ENCODE measurements at places on chromosomes 4 and X.

- no peak for ATAC-seq
Measured at GRCh38 chrX:49202022-49202421, 2.0 kb upstream of the SYP start.

DNA sequence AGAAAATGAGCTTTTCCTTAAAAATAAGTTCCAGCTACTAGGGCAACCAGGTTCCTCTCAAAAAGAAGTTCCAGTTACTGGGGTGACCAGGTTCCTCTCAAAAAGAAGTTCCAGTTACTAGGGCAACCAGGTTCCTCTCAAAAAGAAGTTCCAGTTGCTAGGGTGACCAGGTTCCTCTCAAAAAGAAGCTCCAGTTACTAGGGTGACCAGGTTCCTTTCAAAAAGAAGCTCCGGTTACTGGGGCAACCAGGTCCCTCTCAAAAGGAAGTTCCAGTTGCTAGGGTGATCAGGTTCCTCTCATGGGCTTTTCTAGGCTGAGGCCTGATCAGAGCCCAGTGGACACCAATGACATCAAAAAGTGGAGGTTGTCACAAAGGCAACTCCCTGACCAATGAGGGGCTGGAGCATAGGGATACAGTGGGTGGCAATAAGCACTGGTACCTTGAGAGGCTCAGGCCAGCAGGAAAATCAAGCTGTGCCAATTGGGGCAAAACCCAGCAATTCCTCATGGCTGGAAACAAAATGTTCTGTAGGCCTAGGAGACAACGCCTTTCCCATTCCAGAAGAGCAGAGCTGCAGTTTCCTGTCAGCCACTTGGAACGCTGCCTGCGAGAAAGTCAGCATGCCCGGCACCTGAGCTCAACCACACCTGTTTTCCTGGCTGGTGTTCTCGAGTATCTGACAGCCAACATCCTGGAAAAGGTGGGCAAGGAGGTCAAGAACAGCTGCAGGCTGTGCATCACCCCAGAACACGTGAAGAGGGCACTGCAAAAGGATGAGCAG lies 12.3 kb upstream of the SYTL5 start:
- ATAC-seq, result no peak

DNA sequence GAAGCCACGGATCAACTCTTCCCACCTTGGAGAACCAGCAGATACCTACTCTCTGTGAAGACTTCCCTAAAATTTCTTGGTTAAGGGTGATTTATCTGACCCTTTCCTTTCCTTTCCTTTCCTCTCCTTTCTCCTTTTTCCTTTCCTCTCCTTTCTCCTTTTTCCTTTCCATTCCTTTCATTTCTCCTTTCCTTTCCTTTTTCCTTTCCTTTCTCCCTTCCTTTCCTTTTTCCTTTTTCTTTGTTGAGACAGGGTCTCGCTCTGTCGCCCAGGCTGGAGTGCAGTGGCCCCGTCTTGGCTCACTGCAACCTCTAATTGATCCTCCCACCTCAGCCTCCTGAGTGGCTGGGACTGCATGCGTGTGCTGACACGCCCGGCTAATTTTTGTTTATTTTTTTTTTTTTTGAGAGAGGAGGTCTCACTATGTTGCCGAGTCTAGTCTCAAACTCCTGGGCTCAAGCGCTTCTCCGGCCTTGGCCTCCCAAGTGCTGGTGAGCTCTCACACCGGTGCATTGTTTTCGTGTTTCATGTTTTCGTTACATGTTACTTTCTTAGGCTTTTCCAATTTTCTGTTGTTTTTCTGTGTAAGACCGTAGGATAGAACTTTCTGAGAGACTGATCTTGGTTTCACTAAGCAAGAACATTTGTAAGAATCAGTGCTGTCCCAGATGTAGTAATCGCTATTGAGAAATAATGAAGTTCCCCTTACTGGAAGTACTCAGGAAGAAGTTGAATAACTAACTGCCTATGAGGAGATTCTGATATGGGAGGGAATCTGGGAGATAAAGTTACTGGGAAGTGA lies 2.0 kb downstream of the TMEM165 start:
- no peak for ATAC-seq

DNA sequence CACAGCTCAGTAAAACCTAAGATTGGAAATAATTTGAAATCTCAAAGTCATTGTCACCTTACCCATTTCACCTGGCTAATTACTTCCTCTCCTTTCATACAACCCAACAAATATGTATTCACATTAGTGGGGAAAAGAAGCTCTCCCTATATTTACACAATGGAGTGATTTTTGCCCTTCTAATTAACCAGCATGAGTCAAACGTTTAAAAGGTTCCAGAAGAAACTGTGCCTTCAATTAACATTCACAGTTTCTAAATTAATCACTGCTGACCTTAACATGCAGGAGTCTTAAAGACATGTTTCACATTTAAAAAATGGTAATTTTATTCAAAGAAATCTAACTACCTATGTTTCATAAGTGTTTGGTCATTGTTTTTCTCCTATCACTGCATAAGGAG lies 254.6 kb downstream of the CBLL2 start:
- no peak for ATAC-seq

GRCh38 chrX:130216320-130216719 lies 44.6 kb downstream of the RAB33A start:
- ATAC-seq, result peak; percentile 90

DNA sequence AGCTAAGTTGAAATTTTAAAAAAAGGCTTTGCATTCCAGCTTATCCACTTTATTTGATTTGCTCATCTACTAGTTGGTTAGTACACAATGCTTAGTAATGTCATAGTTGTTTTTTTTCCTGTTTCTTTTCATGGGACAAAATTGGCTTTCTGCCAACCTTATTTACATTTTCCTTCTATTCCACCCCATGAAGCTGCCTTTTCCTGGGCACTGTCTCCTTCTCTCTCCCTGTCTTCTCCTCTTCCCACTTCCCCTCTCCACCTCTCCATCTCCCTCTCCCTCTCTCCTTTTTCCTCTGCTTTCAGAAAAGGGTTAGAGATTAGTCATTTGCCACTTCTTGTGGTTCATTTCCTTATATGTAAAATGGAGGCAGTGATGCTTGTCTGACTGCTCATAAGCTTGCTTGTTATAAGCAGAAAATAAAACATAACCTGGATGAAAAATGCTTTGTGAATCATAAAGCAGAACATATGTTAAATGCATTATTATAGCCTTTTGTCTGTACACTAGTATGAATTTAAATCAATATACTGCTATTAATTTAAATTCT lies 181.9 kb downstream of the CEP135 start:
- no peak for ATAC-seq

DNA sequence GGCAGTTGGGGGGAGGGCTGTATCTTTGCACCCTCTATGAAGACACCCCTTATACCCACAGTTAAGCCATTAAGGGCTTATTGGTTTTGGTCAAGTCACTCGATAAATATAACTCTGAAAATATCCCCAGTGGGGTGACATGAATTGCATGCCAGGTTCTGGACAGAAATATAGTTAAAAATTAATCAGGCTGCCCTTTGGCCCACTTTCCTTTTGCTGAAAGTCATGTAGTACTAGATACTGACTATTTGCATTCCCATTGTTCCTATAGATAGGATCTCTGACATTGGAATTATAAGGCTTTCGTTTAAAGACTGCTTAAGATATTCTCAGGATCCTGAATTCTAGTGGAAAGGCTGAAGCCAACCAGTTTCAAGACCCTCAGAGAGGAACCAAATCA lies 43.5 kb upstream of the LAMP2 start:
- no peak for ATAC-seq

DNA sequence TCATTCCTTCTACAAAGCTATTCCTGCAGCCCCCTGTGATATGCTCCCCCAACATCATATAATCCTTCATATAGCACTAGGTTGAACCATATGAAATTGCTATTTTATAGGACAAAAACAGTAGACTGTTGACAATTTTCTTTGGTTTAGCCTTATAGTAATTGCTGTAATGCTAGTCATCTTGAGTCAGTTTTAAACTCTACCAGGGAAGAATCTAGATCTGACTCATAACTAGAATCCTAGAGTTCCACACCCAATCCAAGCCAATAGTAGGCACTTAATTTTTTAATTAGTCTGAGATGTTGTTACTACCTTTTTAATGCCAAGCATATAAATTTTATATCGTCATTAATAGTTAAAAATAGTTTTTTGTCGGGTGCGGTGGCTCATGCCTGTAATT lies 136.8 kb downstream of the CHRNA9 start:
- ATAC-seq, result no peak

DNA sequence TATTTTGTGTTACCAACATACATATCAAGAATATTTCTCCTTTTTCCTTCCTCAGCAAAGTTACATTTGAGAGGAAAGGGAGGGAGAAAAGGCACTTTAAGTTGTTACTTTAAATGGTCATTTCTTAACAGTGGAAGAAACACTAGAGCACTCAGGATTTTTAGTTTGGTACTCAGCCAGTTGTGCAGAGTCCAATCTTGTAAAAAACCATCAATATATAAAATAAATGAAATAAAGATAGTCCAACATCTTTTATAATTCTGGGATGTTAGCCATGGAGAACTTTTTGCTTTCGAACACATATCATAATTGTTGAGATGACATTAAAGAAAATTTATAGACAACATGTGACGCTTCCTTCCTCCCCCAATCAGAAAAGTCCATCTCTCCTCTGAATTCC lies 253.8 kb downstream of the QDPR start:
- no peak for ATAC-seq

DNA sequence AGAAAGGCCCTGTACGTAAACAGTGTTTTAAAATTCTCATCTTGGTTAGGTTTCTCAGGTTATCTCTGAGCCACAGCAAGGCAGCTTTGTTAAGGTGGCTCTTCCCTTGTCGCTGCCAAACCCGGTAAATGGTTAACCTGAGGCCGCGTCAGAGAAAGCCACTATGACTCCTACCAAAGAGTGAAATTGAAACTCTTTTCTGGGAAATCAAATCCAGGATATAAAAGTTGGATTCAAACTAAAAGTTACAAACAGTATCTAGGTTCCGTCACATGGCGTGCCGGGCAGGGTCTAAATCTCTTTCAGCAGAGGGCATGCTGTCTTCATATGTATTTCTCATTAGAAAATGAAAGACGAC lies 433 bp downstream of the MMAA start:
- peak; percentile 50 for ATAC-seq

DNA sequence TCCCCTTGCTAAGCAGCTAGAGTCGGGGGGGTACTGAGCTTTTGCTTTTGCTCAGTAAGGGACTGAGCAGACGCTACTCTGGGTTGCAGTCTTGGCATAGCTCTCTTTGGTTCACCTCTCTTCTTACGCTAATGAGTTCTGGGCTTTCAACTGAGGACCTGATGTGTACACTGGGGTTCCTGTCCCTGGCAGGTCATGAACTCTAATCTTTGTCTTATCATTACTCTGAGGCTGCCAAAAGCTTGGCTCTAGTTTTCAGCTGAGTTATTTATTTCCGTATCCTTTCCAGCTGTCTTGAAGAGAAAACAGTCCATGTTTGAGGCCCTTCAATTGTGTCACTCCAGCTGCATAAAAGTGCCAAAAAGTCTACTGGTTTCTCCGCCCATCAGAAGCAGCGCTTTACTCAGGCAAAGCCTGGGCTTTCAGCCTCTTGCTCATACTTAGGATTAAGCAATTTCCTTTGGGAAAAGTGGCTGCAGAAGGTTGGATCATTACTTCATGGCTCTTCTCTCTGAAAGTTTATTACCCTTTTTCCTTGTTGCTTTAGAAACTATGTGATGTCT lies 121.0 kb upstream of the STOX2 start:
- ATAC-seq, result no peak

DNA sequence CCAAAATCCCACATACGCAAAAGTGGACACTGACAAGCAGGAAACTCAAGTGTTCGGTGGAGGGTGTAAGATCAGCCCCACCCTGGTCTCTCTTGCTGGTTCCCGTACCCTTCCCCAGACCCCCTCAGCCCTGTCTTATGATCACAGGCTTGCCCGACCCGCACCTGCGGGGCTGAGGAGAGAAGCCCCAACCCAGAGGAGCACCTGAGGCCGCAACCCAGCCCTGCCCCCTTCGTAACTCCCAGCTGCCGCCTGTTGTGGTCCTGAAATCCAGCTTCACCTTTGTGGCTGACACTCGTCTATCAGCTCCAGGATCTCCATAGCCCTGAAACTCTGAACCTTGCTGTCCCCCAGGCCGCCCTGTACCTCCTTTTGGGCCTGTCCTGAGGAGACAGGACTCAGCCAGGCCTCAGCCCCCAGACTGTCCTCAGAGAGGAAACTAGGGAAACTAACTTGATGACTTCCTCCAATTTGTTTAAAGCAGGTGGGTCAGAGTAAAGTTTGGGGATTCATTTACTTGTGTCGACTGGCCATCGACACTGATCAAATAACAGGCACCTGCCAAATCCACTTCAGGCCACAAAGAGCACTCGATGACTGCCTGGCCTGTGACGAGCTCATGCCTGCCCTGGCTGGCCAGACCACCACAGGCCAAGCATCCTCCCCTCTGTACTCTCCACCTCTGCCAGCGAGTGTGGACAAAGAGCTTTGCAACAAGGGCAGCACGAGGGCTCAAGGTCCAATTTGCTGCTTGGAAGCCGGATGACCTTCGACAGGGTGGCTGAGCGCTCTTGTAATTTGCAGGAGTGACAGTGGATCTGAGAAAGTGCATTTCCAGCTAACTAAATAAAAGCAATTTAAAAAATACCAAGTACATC lies 19.3 kb downstream of the DCTD start:
- no peak for ATAC-seq

GRCh38 chrX:39264023-39264422 lies 462.8 kb downstream of the MID1IP1 start:
- no peak for ATAC-seq

GRCh38 chr4:71461422-71461821 lies 122.6 kb downstream of the SLC4A4 start:
- ATAC-seq, result no peak

GRCh38 chr4:65669111-65670019 lies 924 bp downstream of the EPHA5 start:
- peak; percentile 10 for ATAC-seq

GRCh38 chr4:870951-871350 lies 45.0 kb upstream of the CPLX1 start:
- no peak for ATAC-seq

GRCh38 chrX:11406109-11406765 lies 113.0 kb downstream of the AMELX start:
- ATAC-seq, result peak; percentile 74

- no peak for ATAC-seq
Measured at GRCh38 chr4:114547340-114548134, 51.1 kb upstream of the UGT8 start.

DNA sequence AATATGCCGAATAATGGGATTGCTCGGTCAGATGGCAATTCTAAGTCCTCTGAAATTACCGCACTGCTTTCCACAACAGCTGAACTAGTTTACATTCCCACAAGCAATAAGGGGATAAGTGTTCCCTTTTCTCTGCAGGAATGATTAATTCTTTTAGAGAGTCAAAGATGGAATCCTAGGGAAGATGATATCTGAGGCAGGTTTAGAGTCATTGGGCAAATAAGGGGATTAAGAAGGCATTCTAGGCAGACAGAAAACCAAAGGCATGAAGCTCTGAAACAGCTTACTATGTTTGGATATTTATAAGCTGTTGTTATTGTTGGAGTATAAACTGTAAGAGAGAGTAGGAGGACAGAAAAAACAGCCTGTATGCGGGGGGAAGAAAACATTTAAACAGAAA lies 85.7 kb downstream of the TET2 start:
- ATAC-seq, result no peak

GRCh38 chr4:78766026-78766425 lies 10.1 kb upstream of the BMP2K start:
- no peak for ATAC-seq
